ENCODE measurements at places on chromosomes 5 and 9.

DNA sequence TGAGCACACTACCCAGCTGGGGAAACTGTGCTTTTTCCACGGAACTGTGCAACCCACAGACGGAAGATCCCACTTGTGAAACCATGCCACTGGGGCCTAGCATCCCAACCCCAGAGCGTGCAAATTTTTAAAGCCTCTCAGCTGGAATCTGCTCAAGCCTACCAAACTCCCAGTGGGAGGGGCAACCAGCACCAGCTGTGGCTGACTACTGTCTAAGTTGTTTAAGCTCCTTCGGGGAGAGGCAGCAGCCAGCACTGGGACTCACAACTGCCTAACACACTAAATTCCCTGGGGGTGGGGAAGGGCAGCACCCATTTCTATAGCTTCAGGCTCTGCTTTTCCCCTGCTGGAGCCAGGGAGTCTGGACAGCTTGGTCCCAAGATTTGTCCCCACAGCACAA lies 287.6 kb upstream of the MSX2 start:
- DNase-seq = no peak

- no peak for DNase-seq
Measured at GRCh38 chr9:118721276-118721675, 648.0 kb downstream of the BRINP1 start.

- no peak for DNase-seq
Measured at GRCh38 chr5:9350301-9350797, 195.5 kb downstream of the SEMA5A start.

GRCh38 chr9:127049581-127049980 lies 72.9 kb downstream of the ANGPTL2 start:
- no peak for DNase-seq

DNA sequence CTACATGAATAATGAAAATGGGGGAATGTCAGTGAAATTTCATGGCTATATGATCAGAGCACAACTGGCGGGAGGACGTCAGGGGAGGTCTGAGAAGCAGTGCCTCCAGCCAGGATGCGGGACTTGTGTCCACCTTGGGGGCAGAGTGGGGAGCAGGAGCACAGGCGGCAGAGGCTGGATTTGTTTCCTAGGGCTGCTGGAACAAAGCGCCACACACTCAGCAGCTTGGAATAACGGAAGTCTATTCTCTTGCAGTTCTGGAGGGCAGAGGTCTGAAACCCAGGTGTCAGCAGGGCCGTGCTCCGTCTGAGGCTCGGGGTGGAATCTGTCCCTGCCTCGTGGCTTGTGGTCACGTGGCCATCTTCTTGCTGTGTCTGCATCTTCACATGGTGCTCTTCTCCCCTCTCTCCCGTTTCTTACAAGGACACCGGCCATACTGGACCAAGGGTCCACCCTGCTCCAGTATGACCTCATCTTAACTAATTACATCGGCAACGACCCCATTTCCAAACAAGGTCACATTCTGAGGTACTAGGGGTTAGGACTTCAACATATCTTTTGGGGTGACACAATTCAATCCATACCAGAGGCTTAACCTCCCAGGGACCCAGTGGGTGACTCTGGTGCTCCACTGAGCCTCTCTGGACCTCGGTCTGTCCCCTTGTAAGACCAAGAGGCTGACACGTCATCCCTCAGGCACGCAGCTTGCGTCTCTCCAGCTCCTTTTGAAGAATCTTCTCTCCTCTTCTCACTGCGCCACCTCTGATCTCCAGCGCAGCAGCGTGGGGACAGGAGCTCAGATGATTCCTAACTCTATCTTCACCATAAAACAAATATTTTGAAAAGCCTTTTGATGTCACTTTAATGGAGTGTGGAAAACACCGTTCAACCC lies 202.5 kb downstream of the CDK5RAP2 start:
- no peak for DNase-seq

GRCh38 chr5:74865804-74866595 lies at the start of gene FAM169A:
Gene FAM169A (minus strand): TSS chr5:74866387. CDS start chr5:74841676, 24,711 bp downstream.
- DNase-seq = peak; percentile 24

DNA sequence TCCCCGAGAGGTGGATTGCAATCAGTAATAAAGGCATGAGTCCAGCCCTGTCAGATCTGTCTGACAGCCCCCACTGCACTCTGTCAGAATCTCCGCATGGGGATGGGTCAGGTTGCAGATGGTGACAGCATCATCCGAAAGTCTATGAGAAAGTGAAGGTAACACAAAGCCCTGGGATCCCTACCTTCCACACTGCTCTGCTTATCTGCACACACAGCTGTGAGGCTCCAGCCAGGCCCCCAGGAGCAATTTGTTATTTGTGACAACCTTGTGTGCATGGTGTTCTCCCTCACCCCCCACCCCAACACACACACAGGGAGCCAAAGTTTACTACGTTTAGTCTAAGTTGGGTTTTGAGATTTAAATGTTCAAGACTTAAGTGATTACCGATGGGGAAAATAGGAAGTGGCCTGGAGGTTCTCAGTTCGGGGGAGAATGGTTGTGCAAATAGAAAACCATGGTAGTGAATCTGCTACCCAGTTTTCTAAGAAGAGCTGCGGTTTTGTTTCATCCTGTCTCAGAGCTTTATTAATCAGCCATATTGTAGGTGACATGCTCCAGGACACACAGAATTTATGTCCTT lies 92.7 kb downstream of the SV2C start:
- no peak for DNase-seq

- DNase-seq = no peak
Measured at GRCh38 chr5:142106061-142106460, 2.5 kb upstream of the NDFIP1 start.

- DNase-seq = no peak
Measured at GRCh38 chr5:71957292-71957898, 149.9 kb upstream of the MAP1B start.

GRCh38 chr5:61569353-61569752 lies 237.3 kb downstream of the ZSWIM6 start:
- DNase-seq = no peak

DNA sequence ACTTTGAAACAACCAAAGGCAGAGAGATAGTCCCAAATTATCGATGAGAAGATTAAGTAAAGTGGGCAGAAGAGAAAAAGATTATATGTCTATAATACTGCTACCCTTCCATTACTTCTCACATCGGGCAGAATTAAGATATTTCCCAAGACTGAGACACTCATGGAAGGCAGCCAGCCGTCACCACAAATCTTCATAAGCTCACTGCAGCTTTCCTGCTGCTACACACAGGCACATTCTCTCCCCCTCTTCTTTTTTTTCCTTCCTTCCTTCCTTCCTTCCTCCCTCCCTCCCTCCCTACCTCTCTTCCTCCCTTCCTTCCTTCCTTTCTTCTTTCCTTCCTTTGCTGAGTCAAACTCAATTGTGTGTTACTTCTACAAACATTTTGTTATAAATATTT lies 58.7 kb upstream of the SPATA31C2 start:
- DNase-seq = no peak

- DNase-seq = no peak
Measured at GRCh38 chr5:167821669-167822068, 469.8 kb upstream of the WWC1 start.

DNA sequence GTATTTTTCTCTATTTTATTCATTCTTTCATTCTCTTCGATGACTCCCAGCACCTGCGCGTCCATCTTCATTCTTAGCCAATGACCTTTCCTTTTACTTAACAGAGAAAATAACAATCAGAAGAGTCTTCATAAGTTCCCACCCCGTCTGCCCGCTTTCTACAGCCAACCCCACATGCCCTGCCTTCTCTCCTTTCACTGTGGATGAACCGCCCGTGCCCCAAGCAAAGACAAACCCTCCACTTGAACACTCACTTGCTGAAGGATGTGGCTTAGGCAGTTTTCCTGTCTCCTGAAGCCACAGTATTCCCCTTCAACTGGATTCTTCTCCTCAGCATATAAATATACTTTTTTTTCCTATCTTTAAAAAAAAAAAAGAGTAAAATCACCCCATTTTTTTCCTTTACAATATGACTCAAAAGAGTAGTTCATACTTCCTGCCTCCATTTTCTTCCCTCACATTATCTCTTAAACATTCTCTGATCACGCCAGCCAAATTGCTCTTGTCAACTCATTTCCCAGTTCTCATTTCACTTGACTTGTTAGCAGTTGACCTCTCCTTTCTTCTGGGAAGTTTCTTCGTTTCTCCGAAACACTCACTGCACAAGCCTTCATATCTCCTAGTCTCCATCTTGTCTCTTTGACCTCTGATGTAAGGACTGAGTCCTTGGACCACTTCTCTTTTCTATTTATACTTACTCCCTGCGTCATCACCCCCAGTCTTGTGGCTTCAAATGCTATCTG lies 11.1 kb downstream of the NIPSNAP3B start:
- no peak for DNase-seq

DNA sequence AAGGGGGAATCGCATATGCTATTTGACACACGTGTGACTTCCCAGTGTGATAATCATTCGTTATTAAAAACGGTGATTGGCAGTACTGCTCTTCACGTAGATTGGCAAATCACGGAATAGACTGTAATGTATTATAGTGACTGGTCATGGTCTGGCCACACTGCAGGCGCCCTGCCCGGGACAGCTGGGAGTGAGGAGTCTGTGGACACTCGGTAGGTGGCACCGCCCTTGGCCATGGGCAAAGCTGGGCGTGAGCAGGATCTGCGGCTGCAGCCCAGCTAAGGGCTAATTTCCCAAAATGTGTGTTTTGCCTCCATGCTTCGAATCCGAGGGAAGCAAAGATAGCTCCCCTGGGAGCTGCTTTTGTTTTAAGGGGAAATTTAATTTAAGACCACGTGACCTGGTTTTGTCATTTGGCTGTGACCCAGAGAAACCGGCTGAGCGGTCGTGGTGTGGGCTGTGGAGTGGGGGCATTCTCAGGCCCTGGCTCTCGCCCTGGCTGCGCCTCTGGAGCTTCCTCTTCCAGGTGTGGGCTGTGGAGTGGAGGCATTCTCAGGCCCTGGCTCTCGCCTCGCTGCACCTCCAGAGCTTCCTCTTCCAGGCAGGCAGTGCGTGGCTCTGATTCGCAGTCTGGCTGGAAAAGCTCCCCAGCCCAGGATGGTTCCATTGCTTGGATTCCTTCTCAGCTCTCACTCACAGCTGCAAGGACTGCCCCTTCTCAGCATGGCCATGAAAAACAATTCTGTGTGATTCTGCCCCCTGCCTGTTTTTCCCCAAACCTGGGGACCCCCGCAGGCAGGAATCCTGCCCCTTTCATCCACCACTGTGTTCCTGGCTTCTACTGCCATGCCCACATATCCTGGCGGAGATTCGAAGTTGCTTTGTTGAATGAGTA lies 131.1 kb downstream of the OLFM1 start:
- DNase-seq = no peak

- no peak for DNase-seq
Measured at GRCh38 chr9:15249042-15249818, 57.8 kb downstream of the TTC39B start.

- DNase-seq = no peak
Measured at GRCh38 chr9:81619353-81620001, 69.9 kb downstream of the TLE1 start.

- no peak for DNase-seq
Measured at GRCh38 chr9:35560625-35561337, 44.3 kb upstream of the TESK1 start.

All from stimulated activated CD8-positive, alpha-beta memory T cell treated with anti-CD3 and anti-CD28 coated beads, Interleukin-7, amount 100 ng/mL, for 48 hours (primary cell).